ENCODE measurements at places on chromosomes 7 and 10. TPM values are rescaled to one million over a fixed set of nuclear protein-coding genes. Genes with fewer than 3 reads are reported as not detected.
A peak's percentile ranks its signal among the peaks of the same experiment; 100 is the strongest.

The OR2A5 gene
- polyA plus RNA-seq, result not detected

The HOGA1 gene
- polyA plus RNA-seq, result 63.7 TPM

The GTF2I gene
- 314 TPM for polyA plus RNA-seq

DNA sequence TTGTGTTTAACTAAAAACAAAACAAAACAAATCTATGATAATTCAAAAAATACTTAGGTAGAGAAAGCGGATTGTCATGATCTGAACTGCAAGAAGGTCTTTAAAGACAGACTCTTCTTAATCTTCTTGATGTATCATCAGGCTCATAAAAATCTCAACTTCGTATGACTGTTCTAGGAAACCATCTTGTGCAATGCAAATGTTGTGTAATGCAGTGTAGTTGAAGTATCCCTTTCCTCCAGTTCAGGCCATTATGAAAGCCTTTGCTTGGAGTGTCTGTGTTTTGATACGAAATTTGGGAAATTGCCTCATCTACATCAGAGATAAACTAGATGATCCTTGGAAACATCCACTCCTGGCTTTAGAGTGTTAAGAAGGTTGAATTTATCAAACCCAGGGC is 30.9 kb downstream of the CDK1 start:
- no peak for DNase-seq

DNA sequence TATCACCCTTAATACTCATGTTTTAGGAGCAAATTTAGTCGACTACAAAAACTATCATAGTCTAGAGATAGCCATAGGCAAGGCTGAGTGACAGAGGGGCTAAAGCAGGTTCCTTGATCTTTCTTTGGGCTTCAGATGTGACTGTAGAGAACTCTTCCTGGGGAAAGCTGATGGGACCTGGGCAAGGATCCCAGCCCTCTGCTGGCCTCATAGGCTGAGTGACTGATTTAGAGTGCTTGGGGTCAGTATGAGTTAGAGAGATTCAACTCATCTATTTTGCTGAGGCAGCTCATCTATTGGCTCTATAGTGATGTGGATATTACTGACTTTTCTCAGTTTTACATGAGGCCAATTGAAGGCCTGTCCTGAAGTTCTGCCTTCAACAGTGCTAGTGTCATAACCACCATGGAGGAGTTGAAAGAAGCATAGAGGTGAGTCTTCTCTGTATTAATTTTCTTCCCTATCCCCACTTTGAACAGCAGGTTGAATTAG is 81.6 kb downstream of the SAMD9 start:
- no peak for DNase-seq

- DNase-seq, result no peak
Measured at GRCh38 chr7:1943933-1944618, 274.0 kb downstream of the ELFN1 start.

GRCh38 chr7:94421681-94422080 is 27.0 kb downstream of the COL1A2 start:
- DNase-seq, result no peak

GRCh38 chr7:89312551-89312950 is 517.0 kb upstream of the TEX47 start:
- peak; percentile 65 for DNase-seq

DNA sequence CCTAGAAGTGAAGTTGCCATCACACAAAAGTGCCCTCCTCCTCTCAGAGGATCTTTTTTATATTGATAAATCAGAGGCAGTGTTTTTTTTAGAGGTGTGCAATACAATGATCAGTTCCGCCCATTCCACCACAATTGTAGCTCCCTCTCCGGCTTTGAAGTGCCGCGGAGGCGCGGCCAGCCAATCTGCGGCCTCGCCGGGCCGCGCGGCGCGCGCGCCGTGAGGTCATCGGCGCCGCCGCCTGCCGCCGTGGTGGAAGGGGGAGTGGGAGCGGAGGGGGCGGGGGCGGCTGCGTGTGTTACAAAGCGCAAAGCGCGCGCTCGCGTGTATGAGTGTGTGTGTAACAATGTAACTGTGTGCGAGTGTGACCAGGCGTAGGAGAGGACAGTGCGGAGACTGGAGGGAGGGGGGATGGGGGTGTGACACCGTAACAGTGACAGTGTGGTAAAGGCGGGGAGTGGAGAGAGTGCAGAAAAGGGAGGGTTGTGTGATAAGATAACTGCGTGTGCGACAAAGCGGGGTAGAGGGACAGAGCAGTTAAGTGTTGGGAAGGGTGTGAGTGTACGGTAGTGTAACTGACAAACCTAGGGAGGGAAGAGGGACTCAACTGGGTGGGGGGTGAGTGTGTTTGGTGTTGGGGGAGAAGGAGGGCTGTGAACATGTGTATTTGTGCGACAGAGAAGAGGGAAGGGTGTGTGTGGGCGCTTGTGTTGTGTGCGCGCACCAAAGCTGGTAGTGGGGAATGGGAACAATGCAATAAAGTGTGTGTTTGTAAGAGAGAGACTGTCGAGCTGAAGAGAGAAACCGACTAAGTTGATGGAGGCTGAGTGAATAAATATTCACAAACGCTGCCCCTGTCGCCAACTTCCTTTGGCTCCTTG is at the start of gene SP8:
TSS of gene SP8 (minus strand) at position 108 of the 881 bp plus-strand sequence. CDS start at position 20, 88 bp downstream.
- no peak for DNase-seq

DNA sequence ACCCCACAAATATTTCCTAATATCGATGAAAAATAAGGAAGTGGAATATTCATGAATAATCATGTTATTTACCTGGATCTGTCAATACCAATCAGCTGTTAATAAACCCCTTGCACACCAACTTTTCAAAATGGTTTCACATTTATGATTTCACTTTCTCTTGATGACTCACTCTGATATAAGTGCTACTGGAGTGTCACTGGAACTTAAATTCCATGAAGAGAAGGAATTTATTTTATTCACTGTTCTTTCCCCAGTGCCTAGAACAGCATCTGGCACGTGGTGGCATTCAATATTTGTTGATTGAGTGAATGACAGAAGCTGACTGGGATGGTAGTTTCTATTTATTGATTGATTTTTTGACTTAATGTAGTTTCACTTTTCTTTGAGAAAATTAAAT is 3.5 kb upstream of the ENO4 start:
- no peak for DNase-seq

Measured in renal cortex interstitium (tissue), 15 donors.